ENCODE measurements at places on chromosomes 2 and 18.
A peak's percentile ranks its signal among the peaks of the same experiment; 100 is the strongest.

DNA sequence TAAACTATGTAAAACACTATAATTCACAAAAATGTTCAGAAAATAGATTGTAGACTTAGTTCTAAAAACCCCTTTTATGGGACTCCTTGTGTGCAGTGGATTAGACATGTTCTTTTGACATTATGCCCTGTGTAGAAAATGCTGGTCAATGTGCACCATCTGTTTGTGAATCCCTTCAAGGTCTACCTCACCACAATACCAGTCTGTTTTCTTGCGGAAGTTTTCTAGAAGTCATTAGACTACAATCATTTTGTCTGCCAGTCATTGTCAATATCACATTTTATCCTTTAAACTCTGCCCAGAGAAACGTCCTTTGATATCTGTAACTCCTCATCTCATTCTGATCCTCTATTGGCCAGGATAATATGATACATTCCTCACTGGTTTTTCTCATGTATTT lies 7.8 kb downstream of the ITGA4 start:
- no peak for DNase-seq

DNA sequence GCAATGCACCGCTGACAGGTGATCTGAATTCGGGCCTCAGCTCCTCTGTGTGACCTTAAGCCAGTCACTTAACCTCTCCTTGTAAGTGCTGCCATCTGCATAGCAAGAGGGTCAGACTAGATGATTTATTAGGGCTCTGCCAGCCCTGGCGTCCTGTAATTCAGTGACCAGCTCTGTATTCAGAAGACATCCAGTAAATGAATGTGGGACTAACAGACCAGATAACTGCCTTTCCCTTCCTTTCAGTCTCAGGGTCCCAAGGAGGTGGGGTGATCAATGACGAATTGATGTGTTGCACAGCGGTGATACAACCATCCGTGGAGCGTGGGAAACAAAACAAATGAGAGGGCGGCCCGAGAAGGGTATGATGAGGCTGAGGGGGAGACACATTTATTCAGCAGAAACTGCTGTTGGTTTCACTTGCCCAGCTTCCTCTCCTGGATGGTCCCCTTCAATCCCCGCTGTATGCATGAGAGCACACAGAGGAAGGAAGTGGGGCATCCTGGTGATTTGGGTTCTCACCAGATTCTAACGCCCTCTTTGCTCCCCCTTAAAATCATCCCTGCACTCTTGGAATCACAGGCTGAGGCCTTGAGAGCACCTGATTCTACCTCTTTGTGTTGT lies 92.8 kb downstream of the VIT start:
- no peak for DNase-seq

GRCh38 chr2:19866771-19867170 lies 35.0 kb downstream of the TTC32 start:
- no peak for DNase-seq

DNA sequence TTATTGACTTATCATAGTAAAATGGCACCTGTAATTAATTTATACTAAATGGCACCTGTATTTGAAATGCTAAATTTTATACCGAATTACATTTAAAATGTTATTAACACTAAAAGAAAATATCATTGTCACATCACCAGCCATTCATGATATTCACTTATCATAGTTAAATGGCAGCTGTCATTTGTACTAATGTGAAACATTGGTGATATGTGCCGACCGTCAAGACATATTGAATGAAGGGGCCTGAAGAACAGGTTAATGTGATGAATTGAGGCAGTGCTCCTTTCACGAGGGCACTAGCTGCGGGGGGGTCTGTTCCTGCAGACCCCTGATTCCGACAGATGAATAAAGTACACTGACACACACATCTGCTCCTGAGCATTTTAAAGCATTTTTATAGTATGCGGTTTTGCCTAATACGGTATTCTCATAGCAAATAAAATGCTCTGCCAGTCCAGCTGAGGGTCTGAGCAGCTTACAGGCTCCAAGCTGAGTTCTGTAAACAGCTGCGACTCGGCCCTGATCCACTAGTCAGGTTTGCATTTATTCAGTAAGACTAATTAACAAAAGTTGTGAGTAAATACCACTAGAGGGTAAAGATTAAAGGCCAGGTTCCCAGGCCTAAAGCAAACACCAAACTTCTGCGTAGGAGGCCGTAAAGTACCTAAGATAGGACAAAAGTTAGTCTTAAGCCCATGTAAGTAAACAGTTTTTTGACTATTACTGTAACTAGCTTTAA lies 593.4 kb upstream of the NETO1 start:
- no peak for DNase-seq

- no peak for DNase-seq
Measured at GRCh38 chr18:34196256-34196655, 28.5 kb downstream of the NOL4 start.

GRCh38 chr2:240559286-240559685 lies 871 bp upstream of the DUSP28 start:
- DNase-seq, result no peak

DNA sequence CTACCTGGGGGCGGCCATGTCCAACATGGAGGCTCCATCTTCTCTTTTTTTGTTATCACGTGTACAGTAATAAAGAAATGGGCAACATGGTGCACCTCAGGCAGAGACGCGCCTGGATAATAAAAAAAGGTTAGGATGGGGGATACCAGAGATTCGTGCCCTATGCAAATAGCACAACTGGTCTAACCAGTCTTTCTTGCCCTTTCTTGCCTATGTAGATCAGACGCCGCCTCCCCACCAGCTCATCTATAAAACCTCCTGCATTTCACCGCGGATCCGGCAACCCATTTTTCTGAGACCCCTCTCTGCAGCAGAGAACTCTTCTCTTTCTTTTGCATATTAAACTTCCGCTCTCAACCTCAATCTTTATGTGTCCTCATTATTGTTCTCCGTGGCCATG lies 68.7 kb downstream of the MYL12B start:
- DNase-seq, result no peak

DNA sequence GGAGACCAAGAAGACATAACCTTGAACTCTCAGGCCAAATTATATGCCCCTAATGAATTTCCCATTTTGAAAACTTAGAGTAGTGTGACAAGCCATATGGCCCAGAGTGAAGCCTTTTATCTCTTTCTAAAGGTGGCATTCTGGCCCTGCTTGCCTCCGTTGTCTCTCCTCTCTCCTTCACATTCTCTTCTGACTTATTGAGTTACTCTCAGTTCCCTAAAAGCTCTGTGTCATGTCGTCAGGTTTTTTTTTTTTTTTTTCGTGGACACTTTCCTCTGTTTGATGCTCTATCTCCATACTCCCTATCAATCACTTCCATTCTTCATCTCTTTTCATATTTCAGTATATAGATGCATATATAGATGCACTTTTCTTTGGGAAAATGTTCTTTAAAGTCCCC lies 128.1 kb upstream of the RPRM start:
- DNase-seq, result no peak

GRCh38 chr2:105917226-105917625 lies 172.5 kb downstream of the NCK2 start:
- no peak for DNase-seq

DNA sequence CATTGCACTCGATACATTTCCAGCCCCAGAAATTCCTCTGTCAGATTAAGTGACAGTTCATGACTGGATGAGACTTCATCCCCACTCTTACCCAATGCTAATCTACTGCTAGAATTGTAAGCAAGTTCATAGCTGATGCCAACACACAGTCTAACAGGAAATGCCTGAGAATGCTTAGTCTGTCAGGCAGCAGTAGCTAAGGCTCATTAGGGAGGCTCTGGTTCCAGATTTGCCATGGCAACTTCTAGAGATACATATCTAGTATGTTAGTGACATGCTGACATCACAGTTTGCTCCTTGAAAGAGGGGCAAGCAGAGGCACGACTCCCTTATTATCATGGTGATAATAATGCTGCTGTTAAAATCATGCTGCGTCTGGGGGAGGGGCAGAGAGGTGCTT lies 198.4 kb downstream of the RBM43 start:
- DNase-seq, result peak; percentile 87

- no peak for DNase-seq
Measured at GRCh38 chr2:204061241-204061640, 124.7 kb downstream of the ICOS start.

- DNase-seq, result no peak
Measured at GRCh38 chr2:179948058-179948457, 59.0 kb downstream of the CWC22 start.

DNA sequence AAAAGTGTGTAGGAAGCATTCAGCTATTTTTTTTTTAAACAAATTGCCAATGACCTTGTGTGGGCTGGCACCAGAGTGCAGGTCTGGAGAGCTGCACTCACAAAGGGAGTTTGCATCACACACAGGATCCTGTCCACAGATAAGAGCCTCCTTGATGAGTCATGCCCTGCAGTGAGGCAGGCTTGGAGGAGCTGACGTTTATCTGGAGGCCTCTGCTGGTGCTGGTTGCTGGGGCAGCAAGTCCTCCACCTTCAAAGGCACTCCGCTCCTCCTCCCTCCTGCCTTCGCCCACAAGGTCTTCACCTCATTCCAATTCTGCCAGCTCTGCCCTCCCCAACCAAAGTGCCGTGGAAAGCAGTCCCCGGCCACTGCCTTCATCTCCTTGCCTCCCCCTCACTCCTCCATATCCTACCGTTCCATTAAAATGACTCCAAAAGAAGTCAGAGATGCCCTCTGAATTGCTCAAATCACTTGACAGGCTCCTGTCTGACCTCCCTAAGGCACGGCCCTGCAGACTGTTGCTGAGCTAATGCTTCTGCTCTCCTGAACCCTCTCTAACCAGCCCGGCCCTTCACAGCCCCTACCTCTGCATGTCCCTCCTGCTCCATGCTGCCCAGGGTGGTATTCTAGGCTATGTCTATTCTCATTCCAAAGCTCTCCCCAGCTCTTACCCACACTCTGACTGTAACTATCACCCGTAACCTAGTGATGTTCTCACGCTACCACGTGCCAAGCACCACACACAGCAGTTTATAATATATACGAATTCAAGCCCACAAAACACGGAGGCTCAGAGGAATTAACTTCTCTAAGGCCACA lies 30.9 kb downstream of the LONRF2 start:
- DNase-seq, result no peak

- no peak for DNase-seq
Measured at GRCh38 chr2:33210626-33211025, 263.9 kb downstream of the LTBP1 start.

DNA sequence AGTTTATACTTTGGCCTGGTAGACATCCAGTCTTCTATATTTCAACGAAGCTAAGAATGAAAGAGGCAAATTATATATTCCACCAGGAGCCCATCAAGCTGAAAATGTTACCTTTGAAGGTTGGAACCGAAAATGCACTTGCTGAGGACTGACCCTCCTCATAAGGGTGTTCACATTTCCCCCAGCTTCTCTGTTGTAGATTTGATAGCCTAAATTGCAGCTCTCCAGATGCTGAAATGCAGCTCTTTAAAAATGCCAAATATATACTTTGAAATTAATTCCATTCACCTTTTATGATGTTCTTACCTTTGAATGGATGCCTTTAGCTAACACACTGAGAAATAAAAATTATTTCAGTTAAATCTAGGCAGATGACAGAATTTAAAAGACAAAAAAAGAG lies 1.8 kb upstream of the FIGN start:
- DNase-seq, result no peak

DNA sequence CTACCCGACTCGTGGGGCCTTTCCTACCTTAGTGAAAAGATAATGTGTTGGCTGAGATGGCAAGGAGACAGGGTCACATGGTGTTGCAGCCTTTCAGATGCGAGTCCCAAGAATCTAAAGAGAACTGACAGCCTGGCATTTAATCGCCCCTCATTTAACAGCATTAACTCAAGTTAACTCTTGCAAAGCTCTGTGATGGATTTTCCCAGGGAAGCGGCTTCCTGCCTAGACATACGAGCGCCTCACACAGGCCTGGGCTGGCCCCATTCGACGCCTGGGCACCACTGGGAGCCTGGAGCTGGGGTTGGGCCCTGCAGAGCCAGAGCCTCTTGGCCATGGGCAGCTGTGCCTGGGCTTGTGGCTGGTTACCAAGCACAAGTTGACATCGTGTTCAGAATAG lies 140.8 kb downstream of the SEPTIN10 start:
- no peak for DNase-seq

- DNase-seq, result peak; percentile 80
Measured at GRCh38 chr2:218995972-218996711, 2.9 kb upstream of the CRYBA2 start.

- DNase-seq, result no peak
Measured at GRCh38 chr2:190205657-190206056, 114.0 kb downstream of the HIBCH start.

GRCh38 chr2:148967578-148967977 lies 70.9 kb upstream of the LYPD6B start:
- no peak for DNase-seq

DNA sequence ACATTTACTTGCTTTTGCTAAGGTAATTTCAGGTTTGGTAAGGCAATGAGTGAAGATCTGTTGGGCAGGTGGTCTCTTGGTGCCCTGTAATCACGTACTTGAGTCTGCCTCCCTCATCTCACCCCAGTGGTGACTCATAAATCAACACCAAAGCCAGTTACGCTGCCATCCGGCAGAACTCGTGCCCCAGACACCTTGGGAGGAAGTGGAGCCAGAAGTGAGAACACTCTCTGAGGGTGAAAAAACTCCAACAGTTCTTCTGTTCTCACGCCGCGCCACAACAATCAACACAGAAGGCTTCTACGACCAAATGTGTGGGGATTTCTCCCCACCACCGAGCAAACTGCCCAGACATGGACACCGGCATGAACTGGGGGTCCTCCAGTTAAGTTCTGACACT lies 206.2 kb downstream of the ARL4C start:
- DNase-seq, result no peak

GRCh38 chr18:72194072-72194471 lies 350.1 kb downstream of the CBLN2 start:
- no peak for DNase-seq

GRCh38 chr2:226644399-226644865 lies 155.2 kb downstream of the IRS1 start:
- no peak for DNase-seq

DNA sequence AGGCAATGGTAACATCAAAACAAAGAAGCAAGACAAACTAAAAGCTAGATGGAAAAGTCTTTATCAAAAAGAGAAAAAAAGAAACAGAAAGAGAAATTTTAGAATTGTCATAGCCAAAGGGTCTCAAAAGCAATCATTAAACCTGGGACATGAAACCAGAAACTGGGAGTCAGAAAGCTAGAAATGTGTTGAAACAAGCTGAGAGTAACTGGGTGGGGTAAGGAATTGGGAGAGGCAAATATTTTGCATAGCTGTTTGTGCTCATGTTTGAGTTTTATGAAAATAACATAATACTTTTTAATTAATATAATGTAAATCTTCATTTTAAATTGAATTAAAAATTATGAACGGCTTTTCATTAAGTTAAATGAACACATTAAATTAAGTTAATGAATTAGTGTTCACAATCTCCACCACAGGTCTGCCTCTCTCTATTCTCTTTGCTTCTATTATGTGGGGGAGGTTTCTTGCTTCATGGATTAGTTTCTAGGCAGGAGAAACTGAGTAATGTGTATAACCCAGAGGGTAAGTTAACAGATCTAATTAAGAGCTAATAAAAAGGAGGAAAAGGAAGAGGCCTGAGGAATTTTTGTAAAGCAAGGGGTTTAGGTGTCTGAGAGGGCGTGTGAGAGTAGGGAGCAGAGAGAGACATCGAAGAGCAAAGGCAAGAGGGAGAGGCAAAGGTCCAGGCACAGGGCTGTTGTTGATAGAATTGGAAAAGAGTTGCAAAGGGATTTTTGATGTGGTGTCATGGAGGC lies 20.0 kb upstream of the SERPINB2 start:
- no peak for DNase-seq

- no peak for DNase-seq
Measured at GRCh38 chr2:43196768-43197587, 29.4 kb downstream of the ZFP36L2 start.
